ENCODE measurements at places on chromosomes 6 and 20.

DNA sequence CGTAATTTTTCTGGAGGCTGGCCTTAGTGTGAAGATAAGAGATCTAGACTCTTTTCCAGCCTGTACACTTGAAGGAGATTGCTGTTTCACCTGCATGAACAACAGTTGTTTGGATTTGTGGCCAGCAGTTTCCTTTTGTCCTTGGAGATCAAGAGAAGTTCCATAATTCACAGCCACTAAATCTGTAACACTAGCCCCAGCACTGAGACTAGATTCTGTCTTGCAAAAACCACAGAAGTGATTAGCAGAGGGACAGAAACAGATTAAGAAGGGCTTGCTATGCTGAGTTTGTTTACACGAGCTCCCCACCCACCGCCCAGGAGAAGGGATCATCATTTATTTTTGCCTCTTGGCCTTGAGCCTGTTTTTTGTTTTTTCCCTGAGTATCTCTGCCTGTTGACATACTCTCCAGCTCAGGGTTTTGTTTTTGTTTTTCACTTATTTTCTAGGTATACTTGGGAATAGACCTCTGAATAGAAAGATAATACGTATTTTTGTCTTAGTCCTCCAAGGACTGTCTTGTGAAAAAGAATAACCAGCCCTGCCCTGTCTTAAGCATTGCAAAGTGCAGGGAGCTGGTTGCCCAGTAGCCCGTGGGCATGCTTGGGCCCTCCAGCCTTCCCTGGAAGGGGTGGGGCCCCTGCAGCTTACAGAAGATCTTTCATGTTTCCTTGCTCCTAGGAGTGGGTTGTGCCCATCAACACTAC is 93.1 kb upstream of the SOX4 start:
- no peak for DNase-seq

- peak; percentile 29 for DNase-seq
Measured at GRCh38 chr20:10954908-10955580, 281.2 kb upstream of the JAG1 start.

- peak; percentile 56 for DNase-seq
Measured at GRCh38 chr6:131383421-131384411, 189.3 kb upstream of the ARG1 start.

DNA sequence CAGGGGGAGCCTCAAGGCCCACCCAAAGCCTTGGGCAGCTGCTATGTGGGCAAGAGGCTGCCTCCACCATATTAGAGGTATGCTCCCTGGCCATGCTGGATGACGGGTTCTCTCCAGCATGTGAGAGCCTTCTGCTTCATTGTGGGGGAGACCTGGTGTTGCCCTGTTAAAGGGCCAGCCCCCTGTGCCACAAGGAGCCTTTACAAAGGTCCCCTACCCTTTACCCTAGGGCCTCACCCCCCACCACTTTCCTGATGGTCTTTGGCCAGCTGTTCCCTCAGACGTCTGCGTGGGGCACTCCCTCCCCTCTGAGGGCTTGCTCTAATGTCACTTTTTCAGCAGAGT is 5.2 kb downstream of the ADIG start:
- no peak for DNase-seq

DNA sequence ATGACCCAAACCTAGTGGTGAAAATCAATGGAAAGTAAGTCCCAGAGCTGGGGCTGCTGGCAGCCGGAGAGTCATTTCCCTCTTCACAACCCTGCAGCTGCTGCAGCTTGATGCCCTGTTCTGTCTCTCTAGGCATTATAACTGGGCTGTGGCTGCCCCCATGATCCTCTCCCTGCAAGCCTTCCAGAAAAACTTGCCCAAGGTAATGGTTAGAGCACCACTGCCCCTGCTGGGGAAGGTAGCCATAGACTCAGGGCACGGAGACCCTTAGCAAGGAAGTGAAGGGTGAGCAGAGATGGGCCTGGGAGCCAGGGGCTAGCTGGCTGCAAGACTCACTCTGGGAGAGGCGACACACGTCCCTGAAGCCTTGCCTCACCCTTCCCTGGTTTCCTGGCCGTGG is 12.0 kb downstream of the LPIN3 start:
- no peak for DNase-seq

Measured in fibroblast of skin of abdomen (primary cell).